Lung (tissue), 17 donors: ENCODE measurements at places on chromosomes 3 and 15. TPM values are rescaled to one million over a fixed set of nuclear protein-coding genes. Genes with fewer than 3 reads are reported as not detected.

DNA sequence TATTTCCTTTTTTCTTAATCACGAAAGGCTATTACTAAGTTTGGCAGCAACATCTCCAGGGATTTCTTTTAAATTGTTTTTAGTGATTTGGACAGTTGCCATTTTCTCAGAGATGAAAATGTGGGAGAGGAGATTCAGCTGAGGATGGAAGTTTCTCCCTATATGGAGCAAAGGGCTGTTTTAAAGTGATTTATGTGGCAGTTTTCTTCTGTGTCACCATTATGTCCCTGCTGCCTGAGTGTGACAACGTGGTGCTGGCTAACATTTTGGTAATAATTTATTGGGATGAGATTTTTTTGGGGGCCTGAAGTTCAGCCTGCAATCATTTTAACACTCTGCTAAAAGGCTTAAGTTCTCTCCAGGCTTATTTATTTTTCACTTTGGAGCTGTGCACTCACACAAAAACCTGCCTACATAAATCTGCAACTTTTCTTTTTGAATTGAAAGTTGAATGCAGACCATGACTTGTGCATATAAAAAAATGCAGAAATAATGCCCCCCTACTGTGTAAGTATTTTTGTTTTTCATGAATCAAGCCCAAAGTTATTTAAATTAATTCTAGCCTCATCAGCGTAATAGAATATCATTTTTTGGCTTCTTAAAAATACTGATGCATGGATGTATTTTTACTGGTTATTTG, 210.9 kb downstream of the ZIC1 start:
- H3K27ac ChIP-seq = no peak overlapping the region
- DNase-seq = no peak
- no peaks in the 10 kb centered on the region for H3K4me1 ChIP-seq

DNA sequence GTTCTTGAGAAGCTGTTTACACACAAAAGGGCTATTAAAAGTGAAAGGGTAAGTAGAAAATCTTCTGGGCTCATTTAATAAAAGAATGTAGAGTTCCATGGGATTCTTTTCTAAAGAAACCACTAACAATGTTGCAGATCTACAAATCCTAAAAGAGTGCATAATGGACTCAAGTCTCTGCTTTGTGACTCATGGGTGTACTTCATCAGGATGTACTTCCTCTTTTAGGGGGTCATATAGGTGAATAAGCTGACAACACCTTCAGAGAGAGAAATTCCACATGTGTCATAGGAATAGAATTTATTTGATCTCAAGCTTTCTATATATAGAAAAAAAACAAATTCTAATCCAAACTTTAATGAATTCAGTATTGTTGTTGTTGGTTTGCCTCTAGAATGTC, 355.5 kb downstream of the TIGIT start:
- DNase-seq = no peak
- no peaks in the 10 kb centered on the region for H3K36me3 ChIP-seq
- H3K27me3 ChIP-seq = no peaks in the 10 kb centered on the region
- no peaks in the 10 kb centered on the region for H3K4me1 ChIP-seq
- H3K27ac ChIP-seq = no peak overlapping the region

DNA sequence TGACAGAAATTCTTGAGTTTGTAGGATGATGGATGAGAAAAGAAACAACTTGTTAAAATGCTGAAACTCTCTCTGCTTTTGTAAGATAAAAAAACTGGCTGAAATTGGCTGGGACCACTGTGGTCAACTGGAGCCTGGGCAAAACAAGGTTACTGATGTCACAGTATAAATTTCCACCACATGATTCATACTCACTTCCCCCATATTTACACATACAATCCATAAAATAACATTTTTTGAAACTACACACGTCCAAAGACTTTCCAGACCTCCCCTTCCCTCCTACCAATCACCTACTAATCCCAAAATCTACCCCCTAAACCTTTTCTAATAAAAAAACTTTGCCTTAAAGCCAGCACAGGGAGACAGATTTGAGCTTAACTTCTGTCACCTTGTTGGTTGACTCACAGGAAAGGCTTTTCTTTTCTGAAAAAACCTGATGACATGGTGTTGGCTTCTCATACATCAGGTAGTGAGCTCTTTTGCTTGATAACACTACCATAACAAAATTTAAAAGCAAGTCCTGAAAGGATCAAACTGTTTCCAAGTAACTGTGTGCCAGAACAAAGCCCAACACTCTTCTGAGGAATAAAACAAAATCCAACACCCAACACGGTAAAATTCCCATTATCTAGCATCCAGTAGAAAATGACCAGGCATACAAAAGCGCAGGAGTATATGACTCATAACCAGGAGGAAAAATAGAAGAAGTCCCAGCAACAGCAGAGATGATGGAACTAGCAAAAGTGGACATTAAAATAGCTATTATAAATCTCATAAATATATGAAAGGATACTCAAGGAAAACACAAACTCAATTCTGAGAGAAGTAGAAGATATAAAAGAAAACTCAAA, 87.3 kb upstream of the SNRK start:
- DNase-seq = no peak
- no peak overlapping the region for H3K27ac ChIP-seq
- H3K36me3 ChIP-seq = no peaks in the 10 kb centered on the region
- no peaks in the 10 kb centered on the region for H3K4me1 ChIP-seq

DNA sequence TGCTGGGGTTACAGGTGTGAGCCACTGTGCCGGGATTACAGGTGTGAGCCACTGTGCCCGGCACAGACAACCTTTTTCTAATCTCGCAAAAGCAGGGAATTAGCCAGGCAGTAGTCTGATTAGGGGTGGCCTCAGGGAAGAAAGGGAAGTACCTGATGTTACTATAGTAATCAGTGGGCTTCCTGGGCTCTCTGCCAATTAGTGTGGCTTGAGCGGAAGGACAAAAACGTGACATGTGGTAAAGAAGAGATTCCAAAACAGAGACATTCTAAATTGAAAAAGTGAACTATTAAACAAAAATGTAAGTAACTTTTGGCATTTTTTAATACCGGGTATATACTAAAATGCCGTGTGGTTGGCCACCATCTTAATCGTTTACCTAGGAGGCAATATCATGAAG, 48.1 kb downstream of the CFAP20DC start:
- DNase-seq = no peak
- no peaks in the 10 kb centered on the region for H3K36me3 ChIP-seq
- H3K27me3 ChIP-seq = no peaks in the 10 kb centered on the region
- H3K27ac ChIP-seq = no peak overlapping the region
- H3K4me3 ChIP-seq = no peak overlapping the region
- H3K4me1 ChIP-seq = no peaks in the 10 kb centered on the region

- H3K27me3 ChIP-seq = no peaks in the 10 kb centered on the region
- H3K4me3 ChIP-seq = no peak overlapping the region
These were observed 195.3 kb downstream of the OSBPL10 start for GRCh38 chr3:31785734-31786133.

- no peaks in the 10 kb centered on the region for H3K4me1 ChIP-seq
- H3K27me3 ChIP-seq = no peaks in the 10 kb centered on the region
- H3K36me3 ChIP-seq = no peaks in the 10 kb centered on the region
- DNase-seq = no peak
- H3K27ac ChIP-seq = no peak overlapping the region
These were observed 284.4 kb upstream of the WNT5A start for GRCh38 chr3:55771503-55771902.

DNA sequence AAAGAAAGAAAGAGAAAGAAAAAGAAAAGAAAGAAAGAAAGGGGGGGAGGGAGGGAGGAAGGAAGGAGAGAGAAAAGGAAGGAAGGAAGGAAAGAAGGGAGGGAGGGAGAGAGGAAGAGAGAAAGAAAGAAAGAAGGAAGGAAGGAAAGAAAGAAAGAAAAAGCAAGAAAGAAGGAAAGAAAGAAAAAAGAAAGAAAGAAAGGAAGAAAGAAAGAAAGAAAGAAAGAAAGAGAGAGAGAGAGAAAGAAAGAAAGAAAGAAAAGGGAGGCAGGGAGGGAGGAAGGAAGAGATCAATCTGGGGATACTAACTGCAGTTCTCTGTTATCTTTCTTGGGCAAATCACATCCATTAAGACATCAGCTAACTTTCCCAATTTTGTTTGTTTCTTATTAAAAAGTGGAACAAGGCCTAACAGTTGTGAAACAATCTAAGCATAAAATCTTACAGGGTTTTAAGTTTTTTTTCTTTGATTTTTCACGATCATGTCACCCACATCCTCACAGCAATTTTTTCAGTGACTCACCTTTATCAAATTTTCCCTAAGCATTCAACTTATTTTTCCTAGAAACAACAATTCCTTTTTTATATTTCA, 36.8 kb downstream of the TBC1D2B start:
- H3K27me3 ChIP-seq = no peaks in the 10 kb centered on the region
- H3K4me1 ChIP-seq = peaks cover 5% of the 10 kb centered on the region
- no peak overlapping the region for H3K4me3 ChIP-seq
- H3K27ac ChIP-seq = no peak overlapping the region

GRCh38 chr15:64045101-64045435, 1.2 kb downstream of the DAPK2 start:
- H3K4me3 ChIP-seq = peak overlapping the region; percentile 40
- H3K27me3 ChIP-seq = no peaks in the 10 kb centered on the region
- H3K4me1 ChIP-seq = peaks cover 18% of the 10 kb centered on the region
- H3K36me3 ChIP-seq = no peaks in the 10 kb centered on the region

DNA sequence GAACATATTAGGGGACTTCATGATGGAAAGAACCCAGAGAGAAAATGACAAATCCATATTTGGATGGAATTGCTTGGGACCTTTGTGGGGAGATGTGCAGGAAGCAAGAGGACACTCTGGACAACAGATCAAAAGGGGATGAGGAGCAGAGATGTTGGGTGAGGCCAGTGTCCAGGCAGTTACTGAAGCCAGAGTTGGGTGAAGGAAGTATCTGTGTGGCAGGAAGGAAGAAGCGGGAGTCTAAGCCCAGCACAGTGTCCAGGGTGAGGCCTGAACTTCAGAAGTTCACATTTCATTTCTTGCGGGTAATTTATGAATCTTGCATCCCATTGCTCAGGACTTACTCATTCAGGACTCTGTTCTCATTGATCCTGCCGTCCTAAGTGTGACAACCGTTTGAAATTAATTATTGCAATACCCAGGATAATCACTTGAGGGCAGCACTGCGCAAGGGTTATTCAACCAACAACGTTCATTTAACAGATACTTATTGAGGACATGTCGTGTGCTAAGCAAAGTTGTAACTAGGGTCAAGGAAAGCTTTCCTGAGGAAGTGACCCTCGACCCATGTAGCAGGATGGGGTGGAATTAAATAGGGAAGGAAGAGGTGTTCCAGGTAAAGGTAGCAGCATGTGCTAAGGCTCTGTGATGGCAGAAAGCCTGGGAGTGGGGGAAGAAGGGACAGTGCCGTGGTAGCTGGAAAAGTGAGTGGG, 61.3 kb upstream of the CMTM8 start:
- H3K27me3 ChIP-seq = no peaks in the 10 kb centered on the region
- no peaks in the 10 kb centered on the region for H3K36me3 ChIP-seq
- peak; percentile 36 for DNase-seq
- H3K4me1 ChIP-seq = peaks cover 2% of the 10 kb centered on the region

- H3K27me3 ChIP-seq = no peaks in the 10 kb centered on the region
- no peaks in the 10 kb centered on the region for H3K36me3 ChIP-seq
- no peak overlapping the region for H3K27ac ChIP-seq
- no peak for DNase-seq
- H3K4me3 ChIP-seq = no peak overlapping the region
These were observed 542.6 kb downstream of the TUSC7 start for GRCh38 chr3:117252208-117252607.

DNA sequence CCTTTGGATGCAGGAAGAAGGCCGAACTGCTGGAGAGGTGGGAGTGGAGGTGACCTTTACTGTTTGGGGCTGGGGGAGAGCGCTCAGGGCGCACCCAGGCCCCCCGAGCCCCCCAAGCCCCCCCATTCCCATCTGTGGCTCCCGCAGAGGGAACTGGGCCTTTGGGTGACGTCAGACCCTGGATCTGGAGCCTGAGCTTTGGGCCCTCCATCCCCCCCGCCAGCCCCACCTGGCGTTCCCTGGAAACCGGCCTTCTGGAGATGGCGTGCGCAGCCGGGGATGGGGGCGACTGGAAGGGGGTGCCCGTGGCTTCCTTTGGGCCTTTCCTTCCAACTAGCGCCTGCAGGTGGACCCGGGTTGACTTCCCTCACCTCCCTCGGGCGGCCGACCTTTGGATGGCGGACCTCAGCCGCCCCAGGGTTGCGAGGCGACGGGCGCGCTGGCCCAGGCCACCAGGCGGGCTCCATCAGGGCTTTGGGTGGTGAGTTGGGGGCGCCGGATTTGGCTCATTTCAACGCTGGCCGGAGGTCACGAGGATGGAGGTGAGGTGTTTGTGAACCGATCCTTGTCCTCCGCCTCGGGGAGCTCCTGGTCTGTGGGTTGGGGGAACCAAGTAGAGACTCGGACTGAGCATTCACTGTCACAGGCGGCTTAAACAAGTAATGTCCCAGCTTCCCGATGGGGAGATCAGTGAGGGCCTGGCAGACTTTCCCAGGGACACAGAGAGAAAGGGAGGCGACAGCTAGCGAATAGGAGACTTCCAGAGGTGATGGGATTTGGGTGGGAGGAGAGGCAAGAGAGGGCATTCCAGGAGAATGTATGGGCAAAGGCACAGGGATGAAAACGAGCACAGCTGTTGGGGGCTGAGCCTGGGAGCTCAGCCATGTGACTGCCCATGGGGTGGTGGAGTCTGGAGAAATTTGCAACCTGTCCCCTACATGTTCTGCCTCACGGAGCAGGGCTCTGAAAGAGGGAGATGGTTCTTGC, 709 bp downstream of the SCAMP5 start:
- H3K27me3 ChIP-seq = no peaks in the 10 kb centered on the region
- no peaks in the 10 kb centered on the region for H3K36me3 ChIP-seq
- peak; percentile 31 for DNase-seq
- H3K27ac ChIP-seq = peak overlapping the region; percentile 13
- peaks cover 3% of the 10 kb centered on the region for H3K4me1 ChIP-seq

Gene EDC3
- 27.1 TPM for total RNA-seq

Gene MAP1A
- 8.8 TPM for total RNA-seq

Gene MIX23
- total RNA-seq = 17.8 TPM

Gene FYCO1
- 32.7 TPM for total RNA-seq

Gene IL17RD
- 1.9 TPM for total RNA-seq
